ENCODE measurements at places on chromosomes 1 and 21.

GRCh38 chr1:6587261-6588005 lies 7.6 kb downstream of the ZBTB48 start:
- no peak for DNase-seq
- H3K4me3 ChIP-seq: no peak overlapping the region
- H3K27me3 ChIP-seq: no peaks in the 10 kb centered on the region
- no peak overlapping the region for H3K27ac ChIP-seq
- peaks cover 17% of the 10 kb centered on the region for H3K4me1 ChIP-seq
- no peaks in the 10 kb centered on the region for H3K36me3 ChIP-seq

GRCh38 chr21:36115138-36115730 lies 19.6 kb upstream of the CBR3 start:
- DNase-seq: no peak
- H3K4me3 ChIP-seq: no peak overlapping the region

GRCh38 chr1:199551967-199552565 lies 475.4 kb upstream of the NR5A2 start:
- peak; percentile 13 for DNase-seq
- no peaks in the 10 kb centered on the region for H3K27me3 ChIP-seq

DNA sequence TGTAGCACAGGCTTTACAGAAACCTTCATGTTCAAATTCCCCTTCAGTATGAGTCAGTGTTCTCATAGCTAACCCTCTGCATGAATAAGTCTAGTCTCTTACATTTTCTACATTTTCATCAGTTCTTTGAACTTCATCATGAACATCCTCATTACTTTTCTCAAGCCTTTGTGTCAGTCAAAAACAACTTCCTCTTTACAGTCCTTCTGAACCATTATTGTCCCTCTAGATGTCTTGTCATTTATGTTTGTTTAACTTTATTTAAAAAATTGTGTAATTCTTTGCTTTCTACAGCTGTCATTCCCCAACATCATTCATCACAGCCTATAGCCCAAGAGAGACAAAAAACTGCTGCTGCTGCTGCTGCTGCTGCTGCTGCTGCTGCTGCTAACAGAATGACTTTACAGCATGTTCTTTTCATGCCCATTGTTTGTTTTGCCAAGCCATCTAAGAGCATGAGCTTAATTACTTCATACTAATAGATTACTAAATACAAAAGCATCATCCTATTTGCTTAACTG lies 133.1 kb downstream of the LRRC40 start:
- no peak overlapping the region for H3K27ac ChIP-seq
- no peak for DNase-seq
- no peaks in the 10 kb centered on the region for H3K36me3 ChIP-seq

- peaks cover 5% of the 10 kb centered on the region for H3K4me1 ChIP-seq
- H3K36me3 ChIP-seq: no peaks in the 10 kb centered on the region
- H3K27ac ChIP-seq: no peak overlapping the region
- peaks cover 13% of the 10 kb centered on the region for H3K27me3 ChIP-seq
- H3K4me3 ChIP-seq: no peak overlapping the region
- no peak for DNase-seq
Measured at GRCh38 chr1:903305-903704, 20.4 kb upstream of the SAMD11 start.

- no peaks in the 10 kb centered on the region for H3K36me3 ChIP-seq
- H3K27ac ChIP-seq: no peak overlapping the region
- H3K4me3 ChIP-seq: no peak overlapping the region
- H3K4me1 ChIP-seq: no peaks in the 10 kb centered on the region
- DNase-seq: no peak
Measured at GRCh38 chr1:215489771-215490565, 77.1 kb upstream of the KCTD3 start.

DNA sequence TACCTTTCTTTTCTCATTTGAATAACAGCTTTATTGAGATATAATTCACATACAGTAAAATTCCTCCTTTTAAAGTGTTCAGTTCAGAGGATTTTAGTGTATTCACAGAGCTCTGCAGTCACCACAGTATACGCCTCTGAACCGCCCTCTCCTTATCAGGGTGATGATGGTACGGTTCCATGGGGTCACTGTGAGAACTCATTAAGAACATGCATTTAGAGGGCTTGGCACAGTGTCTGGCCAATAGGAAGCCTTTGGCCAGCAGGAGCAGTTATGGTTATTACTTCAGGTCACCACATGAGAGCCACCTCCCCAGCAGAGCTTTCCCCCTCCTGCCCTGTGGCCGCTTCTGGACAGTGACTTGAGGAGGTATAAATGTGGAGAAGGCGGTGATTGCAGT lies 27.3 kb downstream of the KCNQ4 start:
- no peak overlapping the region for H3K4me3 ChIP-seq
- no peaks in the 10 kb centered on the region for H3K27me3 ChIP-seq
- DNase-seq: no peak
- H3K4me1 ChIP-seq: peaks cover 8% of the 10 kb centered on the region
- no peak overlapping the region for H3K27ac ChIP-seq

DNA sequence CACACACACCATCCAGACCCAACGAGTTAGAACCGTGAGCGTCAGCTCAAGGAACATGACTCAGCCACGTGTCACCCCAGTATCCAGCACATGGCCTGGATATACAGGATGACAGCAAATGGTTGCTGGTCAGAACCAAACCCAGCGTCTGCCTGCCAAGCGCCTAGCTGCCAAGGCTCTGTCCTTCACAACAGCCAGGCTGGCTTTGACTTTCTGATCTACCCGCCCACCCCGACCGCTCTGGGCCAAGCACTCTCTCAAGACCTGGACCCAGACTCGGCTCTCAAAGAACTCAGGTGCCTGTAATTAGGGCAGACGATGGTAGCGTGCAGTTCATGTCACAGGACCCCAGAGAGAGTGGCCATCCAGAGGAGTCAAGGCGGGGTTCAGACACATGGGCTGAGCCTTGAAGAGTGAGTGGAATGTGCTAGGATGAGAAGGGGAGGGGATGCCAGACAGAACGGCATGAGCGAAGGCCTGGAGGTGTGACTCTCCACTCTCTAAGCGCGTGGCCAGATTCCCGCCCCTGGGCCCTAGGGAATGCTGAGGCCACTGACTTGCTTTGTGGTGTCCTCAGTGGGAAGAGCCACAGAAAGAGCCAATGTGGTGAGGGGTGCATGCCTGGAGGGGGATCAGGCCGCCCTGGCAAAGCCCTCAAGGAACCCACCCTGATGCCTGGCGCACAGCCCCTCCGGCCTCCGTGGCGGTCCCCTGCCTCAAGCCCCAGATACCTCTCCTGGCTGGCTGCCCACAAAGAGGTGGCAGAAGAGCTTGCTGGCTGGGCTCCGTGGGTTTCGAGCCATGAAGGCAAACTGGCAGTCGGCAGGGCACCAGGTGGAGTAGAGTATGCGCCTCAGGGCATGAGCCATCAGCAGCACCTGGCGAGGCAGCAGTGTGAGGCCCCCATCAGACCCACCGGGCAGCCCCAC lies 7.0 kb downstream of the SH2D5 start:
- no peak overlapping the region for H3K4me3 ChIP-seq
- no peaks in the 10 kb centered on the region for H3K36me3 ChIP-seq
- H3K4me1 ChIP-seq: no peaks in the 10 kb centered on the region
- no peak for DNase-seq
- H3K27ac ChIP-seq: no peak overlapping the region

DNA sequence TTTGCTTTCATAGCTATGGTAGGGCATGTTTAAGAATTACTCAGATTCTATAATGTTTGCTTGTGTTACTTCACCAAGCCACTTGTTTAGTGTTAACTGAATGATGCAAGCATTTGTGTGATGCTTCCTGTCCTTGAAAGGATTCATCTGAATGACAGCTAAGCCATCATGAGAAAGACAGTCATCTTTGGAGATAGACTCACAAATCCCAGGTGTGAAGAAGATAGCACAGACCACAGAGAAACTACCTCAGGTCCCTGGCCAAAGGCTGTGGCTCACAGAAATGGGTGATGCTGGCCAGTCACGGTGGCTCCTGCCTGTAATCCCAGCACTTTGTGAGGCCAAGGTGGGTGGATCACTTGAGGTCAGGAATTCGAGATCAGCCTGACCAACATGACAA lies 321.4 kb downstream of the DPYD start:
- no peak overlapping the region for H3K4me3 ChIP-seq
- H3K4me1 ChIP-seq: no peaks in the 10 kb centered on the region
- no peaks in the 10 kb centered on the region for H3K27me3 ChIP-seq
- no peaks in the 10 kb centered on the region for H3K36me3 ChIP-seq
- no peak for DNase-seq

- H3K4me3 ChIP-seq: no peak overlapping the region
- no peaks in the 10 kb centered on the region for H3K4me1 ChIP-seq
- no peak for DNase-seq
- H3K27me3 ChIP-seq: no peaks in the 10 kb centered on the region
Measured at GRCh38 chr1:5404412-5405203, 587.6 kb downstream of the NPHP4 start.

- no peak overlapping the region for H3K4me3 ChIP-seq
- H3K27ac ChIP-seq: no peak overlapping the region
- no peaks in the 10 kb centered on the region for H3K36me3 ChIP-seq
Measured at GRCh38 chr1:39076127-39076798, 50.1 kb downstream of the NDUFS5 start.

DNA sequence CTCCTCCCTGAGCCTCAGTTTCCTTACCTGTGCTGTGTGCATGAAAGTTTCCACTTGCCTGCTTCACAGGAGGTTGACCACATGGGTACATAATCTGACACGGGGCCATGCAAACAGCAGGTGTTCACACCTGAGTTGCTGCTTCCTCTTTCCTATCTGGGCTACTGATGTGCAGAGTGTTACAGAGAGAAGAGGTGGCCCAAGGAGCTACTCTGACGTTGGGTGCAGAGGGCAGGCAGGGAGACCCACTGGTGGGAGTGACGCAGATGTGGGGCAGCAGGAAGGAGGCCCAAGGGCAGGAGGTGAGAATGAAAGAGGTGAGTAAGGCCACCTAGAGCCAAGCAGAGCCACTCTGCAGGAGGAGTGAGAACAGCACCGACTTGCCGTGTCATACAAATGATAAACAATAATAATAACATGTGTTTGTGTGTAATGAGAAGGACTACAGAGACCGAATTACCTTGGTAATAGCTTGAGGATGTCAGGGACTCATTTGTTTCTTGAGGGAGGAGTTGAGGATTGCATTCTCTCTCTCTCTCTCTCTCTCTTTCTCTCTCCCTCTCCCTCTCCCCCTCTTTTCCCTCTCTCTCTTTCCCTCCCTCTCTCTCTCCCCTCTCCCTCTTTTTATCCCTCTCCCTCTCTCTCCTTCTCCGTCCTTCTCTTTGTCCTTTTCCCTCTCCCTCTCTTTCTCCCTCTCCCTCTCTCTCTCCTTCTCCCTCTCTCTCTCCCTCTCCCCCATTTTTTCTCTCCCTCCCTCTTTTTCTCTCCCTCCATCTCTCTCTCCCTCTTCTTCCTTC lies 87.4 kb upstream of the IGSF21 start:
- no peaks in the 10 kb centered on the region for H3K36me3 ChIP-seq
- no peaks in the 10 kb centered on the region for H3K27me3 ChIP-seq
- no peak overlapping the region for H3K27ac ChIP-seq
- no peaks in the 10 kb centered on the region for H3K4me1 ChIP-seq
- H3K4me3 ChIP-seq: no peak overlapping the region
- DNase-seq: no peak

DNA sequence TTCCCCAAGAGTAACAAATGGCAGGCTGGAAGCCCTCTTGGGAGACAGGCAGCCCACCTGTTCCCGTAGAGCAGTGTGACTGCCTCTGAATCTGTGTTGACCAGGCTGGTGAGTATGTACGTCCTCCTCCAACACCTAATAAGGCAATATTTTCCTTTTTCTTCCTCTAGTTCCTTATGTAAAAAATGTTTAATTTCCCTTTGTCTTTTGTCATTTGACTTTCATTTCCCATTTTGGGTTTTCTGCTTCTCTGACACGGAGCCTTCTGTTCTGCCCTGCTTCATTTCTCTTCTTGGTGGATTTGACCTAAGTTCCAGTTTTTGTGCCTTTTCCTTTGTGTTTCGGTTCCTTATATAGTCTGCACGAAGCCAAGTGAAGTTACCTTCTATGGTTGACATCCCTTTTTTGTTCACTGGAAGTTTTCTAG lies 65.8 kb upstream of the ATF3 start:
- H3K27ac ChIP-seq: no peak overlapping the region
- H3K4me3 ChIP-seq: no peak overlapping the region
- no peaks in the 10 kb centered on the region for H3K36me3 ChIP-seq
- H3K27me3 ChIP-seq: peaks cover 5% of the 10 kb centered on the region
- DNase-seq: no peak

DNA sequence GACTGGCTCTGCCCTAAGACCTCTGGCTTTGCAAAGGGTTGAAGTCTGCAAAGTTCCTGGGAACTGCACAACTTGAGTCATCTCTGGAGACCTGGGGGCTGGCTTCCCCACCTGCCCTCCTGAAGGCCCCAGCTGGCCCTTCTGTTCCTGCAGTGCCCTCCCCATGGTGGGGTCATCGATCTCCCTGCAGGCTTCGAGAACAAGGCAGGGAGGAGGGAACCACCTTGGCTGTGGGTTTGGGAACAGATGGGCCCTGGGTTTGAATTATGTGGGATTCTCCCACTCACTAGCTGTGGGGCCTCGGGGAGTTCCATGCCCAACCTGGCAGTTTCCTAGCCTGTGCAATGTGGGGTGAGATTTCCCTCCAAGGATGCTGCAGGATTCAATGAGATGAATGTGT lies 310.2 kb downstream of the PTPRU start:
- no peak overlapping the region for H3K27ac ChIP-seq
- no peak overlapping the region for H3K4me3 ChIP-seq
- no peaks in the 10 kb centered on the region for H3K27me3 ChIP-seq
- H3K4me1 ChIP-seq: no peaks in the 10 kb centered on the region
- DNase-seq: no peak
- no peaks in the 10 kb centered on the region for H3K36me3 ChIP-seq

DNA sequence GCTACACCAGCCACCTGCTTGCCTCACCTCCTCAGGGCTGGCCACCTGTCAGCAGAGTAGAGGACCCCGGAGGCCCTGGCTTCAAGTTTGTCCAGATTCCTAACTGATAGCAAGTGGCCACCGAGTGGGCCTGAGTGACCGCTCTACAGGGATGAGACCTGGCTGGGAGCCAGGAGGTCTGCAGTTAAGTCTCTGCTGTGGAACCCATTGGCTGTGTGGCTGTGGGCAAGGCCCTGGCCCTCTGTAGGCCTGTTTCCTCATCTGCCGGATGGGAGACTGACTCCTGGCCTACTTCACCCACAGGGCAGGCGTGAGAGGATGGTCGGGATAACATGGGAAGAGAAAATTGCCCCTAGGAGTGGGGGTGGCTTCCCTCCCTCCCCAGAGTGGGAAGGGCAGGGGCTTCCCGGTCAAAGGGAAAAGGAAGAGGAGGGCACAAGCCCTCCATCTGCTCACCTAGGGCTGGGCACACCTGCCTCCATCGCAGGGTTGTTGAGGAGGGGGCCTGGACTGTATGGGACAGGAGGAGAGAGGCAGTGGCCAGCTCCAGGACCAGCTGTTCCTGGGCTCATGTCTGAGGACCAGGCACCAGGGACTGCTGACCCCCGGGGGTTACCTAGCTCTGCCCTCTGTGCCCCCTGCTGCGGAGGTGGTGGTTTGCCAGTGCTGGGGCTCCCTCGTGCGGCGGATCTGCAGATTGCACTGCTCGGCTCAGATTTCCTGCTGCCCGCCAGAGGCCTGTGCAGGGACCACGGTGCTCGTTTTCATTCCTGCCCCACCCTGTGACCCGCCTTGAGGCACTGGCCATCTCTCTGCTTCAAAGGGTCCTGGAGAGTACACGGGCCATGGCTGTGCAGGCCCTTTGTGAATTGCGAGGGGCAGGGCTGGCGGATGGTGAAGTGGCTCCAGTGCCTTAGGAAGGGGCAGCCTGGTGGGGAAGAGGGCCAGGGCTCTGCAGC lies 9.1 kb upstream of the MTFR1L start:
- no peak overlapping the region for H3K4me3 ChIP-seq
- H3K27me3 ChIP-seq: no peaks in the 10 kb centered on the region
- H3K27ac ChIP-seq: no peak overlapping the region
- DNase-seq: peak; percentile 70
- peaks cover 8% of the 10 kb centered on the region for H3K4me1 ChIP-seq
